ENCODE measurements at places on chromosomes 2 and 18.

GRCh38 chr2:240170883-240171282 is 30.4 kb upstream of the OTOS start:
- DNase-seq, result no peak

- DNase-seq, result no peak
Observed at GRCh38 chr18:7662866-7663265, 95.8 kb downstream of the PTPRM start.

DNA sequence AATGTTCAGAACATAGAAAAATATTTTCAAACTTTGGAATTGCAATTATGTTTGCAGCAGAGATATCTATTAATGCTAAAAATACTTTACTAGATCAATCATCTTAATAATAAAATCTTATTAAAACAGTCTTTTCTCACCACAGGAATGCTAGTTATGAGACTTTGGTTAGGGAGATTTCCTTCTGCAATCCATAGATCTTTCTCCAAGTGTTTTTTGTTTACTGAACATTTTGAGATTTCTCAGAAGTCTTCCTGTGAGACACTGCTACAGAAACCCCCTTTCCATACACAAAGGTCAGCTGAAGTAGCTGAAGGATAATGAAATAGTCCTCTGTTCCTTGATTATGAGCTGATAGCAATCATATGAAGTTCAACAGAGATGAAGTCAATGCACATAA is 59.4 kb upstream of the RAPH1 start:
- no peak for DNase-seq

GRCh38 chr2:3356799-3357198 is 20.8 kb downstream of the EIPR1 start:
- no peak for DNase-seq

DNA sequence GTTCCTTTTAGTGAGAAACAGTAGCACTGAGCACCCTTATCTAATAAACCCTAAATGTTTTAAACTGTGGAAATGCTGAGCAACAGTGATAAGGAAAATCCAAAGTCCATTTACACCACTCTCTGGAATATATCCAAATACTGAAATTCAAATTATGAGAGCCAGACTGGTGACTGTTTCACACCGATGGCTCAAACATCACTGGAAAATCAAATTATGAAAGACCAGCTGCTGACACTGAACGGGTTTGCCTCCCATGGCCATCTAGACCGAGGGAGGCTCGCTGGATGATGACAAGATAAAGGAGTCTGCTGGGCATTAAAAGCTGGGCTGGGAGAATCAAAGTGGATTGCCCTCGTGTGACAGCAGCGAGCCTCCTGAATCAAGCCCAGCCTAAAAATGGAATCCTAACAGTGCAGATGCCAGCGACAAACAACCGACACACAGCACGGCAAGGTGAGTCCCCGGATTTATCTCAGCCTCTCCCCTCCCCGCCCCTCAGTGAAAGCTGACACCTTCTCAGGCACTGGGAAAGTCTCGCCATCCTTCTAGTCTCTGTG is 30.3 kb downstream of the SERPINE2 start:
- no peak for DNase-seq

DNA sequence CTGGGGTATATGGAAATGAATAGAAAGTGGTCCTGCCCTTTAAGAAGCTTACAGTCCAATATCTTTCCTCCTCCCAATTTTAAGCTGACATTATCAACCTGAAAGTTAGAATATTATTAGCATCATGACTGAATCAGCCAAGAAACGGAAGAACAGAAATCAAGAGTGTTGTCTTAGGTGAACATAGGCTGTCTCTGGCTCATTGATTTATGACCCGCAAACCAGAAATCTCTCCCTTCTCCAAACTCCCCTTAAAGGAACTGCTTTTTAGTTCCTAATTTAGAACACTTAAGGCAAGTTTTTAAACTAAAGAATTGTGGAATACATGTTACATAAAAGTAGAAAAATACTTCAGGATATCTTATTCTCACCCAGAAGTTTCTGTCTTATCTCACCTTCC is 62.7 kb downstream of the MYO3B start:
- no peak for DNase-seq

DNA sequence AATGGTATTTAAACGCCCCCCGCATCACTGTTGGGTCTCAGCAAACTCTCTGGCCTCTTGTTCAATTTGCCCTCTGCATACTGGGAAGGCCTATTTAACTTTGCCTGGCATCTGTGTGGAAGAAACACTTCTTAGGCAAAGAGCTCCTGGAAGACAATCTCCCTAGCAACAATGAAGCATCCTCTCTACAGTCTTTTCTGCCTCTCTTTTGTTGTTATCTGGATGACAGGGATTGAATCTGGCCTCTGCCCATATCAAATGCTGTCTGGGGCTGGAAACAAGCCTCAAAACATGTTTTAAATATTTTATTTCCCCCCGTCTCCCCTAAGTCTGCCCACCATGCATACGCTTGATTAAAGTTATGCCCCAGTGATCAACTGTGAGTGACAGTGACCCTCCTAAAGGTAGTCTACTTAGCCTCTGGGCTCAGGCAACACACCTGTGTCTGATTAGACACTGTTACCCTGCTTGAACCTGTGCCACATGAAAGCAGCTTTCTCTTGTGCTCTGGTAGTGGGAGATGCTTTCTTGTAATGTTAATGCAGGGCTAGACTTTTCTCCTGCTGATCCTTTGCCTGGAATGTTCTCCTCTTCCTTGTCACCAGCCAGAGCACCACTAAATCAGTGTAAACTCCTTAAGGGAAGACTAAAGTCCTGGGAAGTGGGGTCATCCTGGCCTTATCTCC is 34.9 kb downstream of the CDC42EP3 start:
- DNase-seq, result no peak

DNA sequence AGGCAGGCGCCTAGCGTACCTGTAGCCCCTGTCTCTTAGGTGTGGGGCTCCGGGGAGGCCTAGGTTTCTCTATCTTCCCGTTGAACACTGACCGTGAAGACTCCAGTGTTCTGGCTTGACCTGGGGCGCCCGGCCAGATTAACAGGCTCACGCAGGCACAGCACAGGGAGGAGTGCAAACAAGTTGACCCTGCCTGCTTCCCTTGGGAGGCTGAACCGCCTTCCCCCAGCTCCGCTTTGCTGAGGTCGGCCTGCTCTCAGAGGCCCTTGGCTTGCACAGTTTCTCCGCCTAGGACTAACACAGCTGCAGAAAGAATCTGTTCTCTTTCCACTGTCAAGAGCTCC is 567 bp downstream of the PCYOX1 start:
- DNase-seq, result no peak

DNA sequence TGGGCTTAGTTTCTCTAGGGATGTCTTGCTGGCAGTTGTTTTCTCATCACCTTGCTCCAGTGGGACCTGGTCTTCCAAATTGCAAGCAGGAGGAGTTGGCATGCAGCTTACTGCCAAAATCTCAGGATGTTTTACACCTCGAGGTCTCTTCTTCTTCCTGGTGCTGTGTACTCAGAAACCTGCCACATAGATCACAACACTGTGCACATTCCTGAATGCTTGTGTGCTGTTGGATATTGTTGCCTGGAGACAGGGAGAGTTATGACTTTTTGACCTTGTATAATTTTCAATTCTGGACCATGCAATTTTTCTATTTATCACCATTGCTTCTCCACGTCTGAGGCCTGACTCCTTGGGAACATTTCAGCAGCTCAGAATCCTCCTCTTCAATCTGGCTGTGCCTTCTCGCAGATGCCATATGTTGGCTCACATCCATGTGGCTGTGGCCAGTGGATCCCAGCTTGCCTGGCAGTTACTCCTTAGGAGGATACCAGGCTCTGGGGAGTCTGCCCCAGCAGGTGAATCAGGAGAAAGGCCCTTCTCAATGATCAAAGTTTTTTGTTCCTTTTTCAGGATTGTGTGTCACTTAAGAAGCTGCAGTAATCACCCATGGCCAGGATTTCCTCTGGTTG is 489.3 kb downstream of the TSN start:
- DNase-seq, result no peak

- no peak for DNase-seq
Observed at GRCh38 chr2:236001166-236001828, 166.9 kb downstream of the GBX2 start.

DNA sequence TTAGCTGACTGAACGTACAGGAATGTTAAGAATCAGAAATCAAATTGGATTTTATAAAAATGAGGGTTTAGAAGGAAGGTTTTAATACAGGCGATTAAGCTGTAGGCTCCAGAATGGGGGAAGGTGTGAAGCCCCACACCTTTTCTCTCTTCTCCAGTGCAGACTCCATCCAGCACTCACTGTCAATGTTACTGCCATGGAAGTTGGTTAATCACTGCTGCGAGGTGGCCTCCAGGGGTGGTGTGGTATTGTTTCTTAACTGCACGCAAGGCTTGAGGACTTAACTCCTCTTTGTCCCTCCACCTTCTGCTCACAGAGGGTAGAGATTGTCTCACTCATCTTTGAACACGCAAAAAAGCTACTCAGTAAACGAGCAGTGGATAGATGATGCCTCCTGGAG is 26.9 kb upstream of the YWHAQ start:
- DNase-seq, result no peak

DNA sequence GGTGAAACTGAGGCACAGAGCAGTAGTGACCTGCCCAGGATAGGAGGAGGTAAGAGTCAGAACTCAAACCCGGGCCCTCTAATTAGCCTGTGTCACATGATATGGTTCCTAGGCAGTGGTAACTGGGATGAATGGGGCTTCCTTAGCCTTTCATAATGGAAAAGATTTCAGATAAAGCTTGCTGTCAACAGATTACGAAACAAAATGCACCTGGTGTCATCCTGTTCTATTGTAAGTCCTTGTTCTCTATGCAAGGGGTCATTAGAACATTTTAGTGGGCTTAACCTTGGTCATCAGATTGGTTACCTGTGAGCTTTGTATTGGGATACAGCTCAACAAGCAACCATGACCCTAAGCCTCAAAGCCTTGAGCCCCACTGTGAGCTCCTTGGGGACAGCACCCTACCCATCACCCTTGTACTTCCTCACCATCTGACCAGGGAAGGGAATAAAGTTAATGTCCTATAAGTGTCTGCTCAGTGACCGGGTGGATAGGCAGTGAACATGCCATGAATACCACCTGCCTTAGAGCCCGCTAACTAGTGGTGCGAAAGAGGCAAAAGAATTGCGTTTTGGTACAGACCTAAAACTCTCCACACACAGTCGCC is 70.3 kb upstream of the RMDN2 start:
- DNase-seq, result no peak

DNA sequence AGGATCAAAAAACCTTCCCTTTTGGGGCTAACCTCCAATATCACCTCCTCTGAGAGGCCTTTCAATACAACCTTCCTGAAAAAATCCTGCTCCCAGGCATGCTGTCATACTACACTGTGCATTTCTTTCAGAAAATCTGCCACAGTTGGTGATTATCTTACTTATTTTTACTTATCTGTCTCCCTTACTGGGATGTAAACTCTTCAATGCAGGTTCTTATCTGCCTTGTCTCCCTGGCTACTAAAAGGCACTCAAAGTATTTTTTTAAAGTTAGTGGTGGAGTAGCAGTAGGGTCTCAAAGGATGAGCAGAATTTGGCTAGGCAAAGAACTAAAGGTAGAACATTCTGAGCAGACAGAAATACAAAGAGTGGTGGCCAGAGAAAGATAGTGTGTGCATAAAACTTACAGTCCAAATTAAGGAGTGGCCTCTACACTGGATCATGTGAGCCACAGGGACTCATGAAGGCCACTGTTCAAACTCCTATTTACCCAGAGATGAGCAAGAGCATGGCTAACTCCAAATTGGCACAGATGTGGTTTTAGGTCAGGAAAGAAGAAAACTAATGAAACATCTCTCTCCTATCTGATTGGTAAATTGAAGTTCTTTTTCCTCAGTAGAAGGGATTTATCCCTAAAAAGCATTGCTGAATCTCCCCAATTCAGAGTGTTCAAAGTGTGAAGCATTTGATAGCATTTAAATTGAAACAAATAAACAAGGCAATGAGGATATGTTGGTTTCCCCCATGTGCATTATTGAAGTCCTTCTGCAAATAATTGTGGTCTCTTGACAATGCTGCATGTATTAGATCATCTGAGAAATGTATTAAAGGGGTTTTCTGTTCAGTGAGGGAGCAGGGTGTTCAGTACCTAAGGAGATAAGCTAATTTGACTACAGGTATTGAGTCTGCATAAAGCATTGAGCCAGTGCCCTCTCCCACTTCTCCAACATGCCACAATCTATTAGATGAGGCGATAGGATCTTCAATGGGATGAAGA is 285.5 kb downstream of the MREG start:
- DNase-seq, result no peak

GRCh38 chr2:128370468-128371247 is 52.0 kb upstream of the HS6ST1 start:
- DNase-seq, result no peak

DNA sequence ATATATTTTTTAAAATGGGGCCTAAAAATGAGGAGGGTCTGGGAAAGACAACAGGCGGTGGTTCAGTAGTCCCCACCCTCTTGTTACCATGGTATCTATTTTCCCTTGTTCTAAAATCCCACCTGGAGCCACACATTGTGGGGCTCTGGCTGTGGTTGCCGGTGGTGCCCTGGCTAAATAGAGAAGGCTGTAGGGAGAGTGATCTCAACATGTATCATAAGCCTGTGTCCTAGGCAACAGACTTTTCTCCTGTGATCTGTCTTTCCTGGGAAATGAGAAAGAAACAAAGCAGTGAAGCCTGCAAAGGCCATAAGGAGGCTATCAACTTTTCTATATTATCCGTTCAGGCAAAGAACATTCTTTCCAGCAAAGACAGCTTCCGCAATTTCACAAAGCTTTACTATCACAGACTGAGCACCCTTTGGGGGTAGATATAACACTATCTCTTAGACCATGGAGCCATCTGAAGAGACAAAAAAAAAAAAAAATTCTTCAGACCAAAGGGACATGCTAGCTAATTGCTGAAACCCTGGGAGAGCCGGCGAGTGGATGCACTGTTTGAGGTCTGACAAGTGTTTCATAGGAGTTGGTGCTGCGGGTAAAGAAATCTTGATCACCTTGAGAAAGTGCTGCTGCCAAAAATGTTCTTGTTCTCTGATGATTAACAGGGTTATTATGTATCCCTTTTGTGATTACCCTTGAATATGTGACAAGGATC is 879.2 kb upstream of the DDX18 start:
- no peak for DNase-seq

DNA sequence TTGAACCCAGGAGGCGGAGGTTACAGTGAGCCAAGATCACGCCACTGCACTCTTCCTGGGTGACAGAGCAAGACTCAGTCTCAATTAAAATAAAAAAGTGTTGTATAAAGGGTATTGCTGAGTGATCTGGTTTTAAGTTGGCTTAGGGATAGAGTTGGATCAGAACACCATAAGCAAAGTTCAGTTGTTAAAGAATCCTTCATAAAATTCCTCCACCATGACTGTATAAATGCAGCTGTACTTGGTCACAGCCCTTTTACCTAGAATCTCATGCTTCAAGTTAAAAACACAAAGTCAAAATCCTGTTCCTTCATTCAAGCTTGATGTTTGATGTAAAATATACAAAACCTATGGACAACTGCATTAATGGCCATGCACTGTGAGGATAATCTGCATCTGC is 33.4 kb upstream of the PNO1 start:
- DNase-seq, result no peak

GRCh38 chr2:179588486-179589145 is 272.8 kb downstream of the ZNF385B start:
- DNase-seq, result no peak

DNA sequence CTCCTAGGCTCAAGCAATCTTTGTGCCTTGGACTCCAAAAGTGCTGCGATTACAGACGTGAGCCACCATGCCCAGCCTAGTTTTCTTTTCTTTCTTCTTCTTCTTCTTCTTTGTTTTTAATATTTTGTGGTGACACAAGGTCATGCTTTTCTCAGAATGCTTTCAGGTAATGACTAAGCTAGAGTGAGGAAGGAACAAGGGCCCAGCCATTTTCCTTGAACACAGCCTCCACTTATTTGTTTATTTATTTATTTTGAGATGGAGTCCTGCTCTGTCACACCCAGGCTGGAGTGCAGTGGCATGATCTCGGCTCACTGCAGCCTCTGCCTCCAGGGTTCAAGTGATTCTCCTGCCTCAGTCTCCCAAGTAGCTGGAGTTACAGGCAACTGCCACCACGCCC is 74.3 kb upstream of the ST3GAL5 start:
- no peak for DNase-seq

Data from stimulated activated CD8-positive, alpha-beta memory T cell treated with anti-CD3 and anti-CD28 coated beads, Interleukin-4, amount 100 ng/mL, for 24 hours (primary cell).